ENCODE measurements at places on chromosomes 6 and 20.

- DNase-seq, result no peak
Measured at GRCh38 chr6:24536466-24536865, 41.7 kb downstream of the ALDH5A1 start.

DNA sequence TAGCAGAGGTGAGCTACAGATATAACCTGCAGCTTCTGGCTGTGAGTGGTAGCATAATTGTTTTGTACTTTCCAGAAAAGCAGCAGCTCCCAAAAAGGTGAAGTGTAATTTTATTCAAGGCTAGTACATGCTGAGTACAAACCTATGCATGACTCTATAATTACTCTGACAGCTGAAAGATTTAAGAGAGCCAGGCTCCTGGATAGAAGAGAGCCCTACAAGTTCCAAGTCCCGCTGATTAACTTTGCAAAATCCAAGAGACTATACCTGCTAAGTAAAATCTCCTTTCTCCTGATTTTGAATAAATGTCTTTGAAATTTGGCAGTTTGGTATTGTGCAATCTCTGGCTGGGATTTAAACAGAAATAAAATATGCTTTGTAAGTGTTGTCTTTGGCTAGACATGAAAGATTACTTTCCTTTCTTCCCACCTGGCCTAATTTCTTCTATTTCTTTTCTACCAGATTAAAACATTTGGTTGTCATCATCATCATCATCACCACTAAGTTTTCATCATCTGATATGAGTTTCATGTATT, 79.5 kb downstream of the CTNNBL1 start:
- no peak for DNase-seq

GRCh38 chr20:19991308-19991707, 25.9 kb upstream of the NAA20 start:
- no peak for DNase-seq

GRCh38 chr6:21891080-21891479, 297.5 kb downstream of the SOX4 start:
- DNase-seq, result no peak

DNA sequence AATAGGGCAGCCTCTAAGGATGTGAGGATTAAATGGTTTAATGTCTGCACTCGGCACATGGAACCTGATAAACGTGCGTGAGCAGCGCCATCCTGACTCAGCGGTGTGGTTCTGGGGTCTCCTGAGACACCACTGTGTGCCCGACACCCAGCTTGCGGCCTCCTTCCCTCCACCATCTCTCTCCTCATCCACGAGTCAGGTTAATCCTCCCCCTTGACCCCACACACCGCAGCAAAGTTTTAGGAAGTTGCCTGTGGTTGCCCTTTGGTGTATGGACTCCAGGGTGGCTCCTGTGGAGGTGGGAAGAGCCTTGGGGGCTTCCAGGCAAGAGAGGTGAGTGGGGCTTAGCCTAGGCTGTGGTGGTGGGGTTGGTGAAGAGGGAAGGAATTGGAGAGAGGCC, 68.2 kb downstream of the PHACTR3 start:
- no peak for DNase-seq

GRCh38 chr6:132648356-132648755, 10.6 kb downstream of the TAAR1 start:
- DNase-seq, result no peak

DNA sequence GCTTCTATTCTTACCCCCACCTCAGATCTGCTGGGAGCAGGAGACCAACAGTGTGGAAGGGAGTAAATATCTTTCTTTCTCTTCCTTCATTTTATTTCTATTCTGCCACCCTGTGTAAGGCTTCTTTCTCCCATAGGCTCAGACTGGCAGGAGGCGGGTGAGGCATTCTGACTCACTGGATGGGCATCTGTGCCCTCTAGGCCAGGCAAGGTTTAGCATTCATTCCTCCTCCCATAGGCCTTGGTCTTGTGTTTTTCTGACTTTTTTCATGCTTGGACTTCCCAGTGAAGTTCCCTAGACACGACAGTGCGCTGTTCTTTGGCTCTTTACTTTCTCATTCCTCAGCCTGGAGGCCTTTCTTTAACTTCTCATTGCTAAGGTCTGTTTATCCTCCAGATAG, 235.2 kb downstream of the SYNE1 start:
- no peak for DNase-seq

GRCh38 chr20:57215826-57216471, 50.5 kb downstream of the BMP7 start:
- DNase-seq, result no peak

- no peak for DNase-seq
Measured at GRCh38 chr6:149499066-149499465, 14.3 kb upstream of the ZC3H12D start.

- DNase-seq, result no peak
Measured at GRCh38 chr20:49166534-49167449, 21.3 kb downstream of the STAU1 start.

DNA sequence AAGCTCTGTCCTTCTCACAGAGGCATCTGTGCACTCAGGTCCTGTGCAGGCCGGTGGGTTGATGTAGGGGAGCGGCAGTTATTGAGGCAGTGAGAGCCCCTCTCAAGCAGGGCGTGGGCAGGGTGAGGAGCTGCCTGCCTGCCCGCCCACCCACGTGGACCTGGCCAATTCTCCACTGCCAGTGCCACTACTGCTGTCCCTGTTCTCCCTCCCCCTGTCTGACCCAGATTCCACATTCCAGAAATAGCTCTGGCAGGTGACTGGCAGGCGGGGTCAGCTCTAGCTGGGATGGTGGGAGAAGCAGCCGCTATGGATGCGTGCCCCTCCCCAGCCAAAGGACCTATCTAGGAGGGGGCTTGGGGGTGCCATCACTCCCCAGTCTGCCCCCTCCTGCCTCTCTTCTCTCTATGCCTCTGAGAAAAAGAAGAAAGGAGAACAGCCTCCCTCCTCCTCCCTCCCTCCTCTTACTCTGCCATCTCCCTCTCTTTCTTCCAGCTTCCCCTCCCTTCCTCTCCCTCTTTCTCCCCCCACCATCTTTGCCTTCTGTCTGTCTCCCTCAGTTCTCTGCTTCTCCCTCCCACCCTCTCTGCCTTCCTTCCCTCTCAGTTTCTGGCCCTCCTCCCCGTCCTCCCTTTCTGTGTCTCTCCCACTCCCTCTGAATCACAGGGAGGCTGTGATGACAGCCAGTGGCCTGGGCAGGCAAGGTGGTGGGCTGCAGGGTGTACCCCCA, 86.5 kb upstream of the MYL9 start:
- no peak for DNase-seq

GRCh38 chr6:105608711-105609374, 206.0 kb upstream of the PREP start:
- DNase-seq, result no peak

- no peak for DNase-seq
Measured at GRCh38 chr20:440636-441035, 21.7 kb downstream of the TBC1D20 start.

- DNase-seq, result no peak
Measured at GRCh38 chr6:157401734-157402338, 20.8 kb downstream of the ZDHHC14 start.

DNA sequence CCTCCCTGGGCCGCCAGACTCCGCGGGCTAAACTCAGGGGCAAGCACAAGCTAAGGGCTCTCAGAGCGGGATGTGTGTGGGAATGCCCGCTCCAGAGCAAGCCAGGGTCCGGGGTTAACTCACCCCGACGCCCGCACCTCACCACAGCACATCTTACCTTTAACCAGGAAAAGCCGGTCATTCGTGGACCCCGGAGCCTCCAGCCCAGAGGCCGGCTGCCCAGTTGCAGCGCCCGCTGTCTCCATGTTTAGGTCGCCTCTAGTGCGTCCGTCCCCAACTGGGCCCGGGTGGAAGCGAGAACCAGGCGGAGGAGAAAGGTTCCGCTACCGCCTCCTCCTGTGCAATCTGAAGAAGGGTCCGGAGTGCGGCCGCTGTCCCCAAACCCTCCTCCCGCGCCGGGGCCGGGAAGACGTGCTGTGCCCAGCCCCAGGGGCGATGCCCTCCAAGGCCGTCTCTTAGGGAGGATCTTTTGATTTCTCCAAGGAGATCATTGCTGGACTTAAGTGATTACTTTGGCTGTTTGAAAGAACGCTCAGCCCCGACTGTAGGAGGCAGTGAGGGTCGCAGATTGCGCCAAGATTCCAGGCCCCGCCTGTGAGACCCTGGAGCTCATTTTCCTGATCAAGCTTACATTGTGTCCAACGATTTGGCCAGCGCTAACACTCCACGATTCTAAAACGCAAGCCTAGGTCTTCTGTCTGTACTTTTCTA, at the start of gene TMEM242:
TMEM242 (minus strand) TSS at position 265 of the 711 bp plus-strand sequence; CDS start at position 245, 20 bp downstream.
- DNase-seq, result peak; percentile 79

GRCh38 chr6:106048336-106048735, 37.8 kb upstream of the PRDM1 start:
- no peak for DNase-seq

DNA sequence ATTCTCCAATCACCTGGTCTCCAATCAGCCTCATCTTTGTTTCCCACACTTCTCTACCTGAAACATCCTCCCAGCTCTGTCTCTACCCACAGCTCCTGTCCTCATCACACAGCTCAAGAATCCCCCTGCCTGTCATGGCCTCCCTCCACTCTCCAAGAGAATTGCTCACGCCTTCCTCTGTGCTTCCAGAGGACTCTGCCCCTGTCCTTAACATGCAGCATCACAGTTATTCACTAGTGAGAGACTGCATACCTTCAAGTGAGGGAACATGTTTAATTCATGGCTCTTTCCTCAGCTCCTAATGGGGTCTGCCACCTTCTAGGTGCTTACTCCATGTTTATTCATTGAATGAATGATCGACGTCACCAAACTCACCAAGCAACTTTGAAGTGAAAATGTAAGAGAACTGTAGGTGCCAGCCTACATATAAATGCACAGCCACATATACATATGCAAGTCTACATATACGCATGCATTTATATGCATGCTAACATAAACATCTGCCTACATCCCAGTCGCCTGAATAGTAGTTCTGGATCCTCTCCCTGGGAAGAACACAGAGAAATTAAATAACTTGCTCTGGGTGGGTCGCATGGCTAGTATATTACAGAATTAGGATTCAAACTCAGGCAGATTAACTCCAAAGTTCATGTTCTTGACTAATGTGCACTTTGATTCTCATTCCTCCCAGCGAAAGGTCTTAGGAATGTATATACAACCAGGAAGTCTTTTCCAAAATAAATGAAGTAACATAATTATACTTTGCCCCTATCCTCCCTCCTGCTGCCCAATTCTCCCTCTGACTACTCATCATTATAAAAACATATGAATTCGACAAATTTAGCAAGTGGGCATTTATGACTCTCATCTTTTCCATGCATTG, 295.6 kb downstream of the MAFB start:
- no peak for DNase-seq

DNA sequence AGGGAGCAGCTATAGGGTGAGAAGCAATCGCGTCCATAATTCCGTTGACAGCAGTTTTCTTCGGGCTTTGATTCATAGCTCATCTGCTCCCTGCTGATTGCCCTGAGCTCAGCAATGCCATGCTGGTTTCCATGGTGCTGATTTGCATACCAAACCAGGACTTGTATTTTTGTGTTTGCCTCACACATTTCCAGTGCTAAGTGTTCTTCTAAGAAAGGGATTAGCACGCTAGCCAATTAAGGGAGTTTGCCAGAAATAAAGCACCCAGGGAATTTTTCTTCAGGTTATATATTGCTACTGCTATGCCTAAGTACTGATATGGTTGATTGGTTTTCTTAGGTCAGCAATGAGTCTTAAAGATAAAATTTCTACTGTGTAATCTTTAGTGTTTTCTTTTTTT, 177.6 kb downstream of the PLCB1 start:
- DNase-seq, result no peak

DNA sequence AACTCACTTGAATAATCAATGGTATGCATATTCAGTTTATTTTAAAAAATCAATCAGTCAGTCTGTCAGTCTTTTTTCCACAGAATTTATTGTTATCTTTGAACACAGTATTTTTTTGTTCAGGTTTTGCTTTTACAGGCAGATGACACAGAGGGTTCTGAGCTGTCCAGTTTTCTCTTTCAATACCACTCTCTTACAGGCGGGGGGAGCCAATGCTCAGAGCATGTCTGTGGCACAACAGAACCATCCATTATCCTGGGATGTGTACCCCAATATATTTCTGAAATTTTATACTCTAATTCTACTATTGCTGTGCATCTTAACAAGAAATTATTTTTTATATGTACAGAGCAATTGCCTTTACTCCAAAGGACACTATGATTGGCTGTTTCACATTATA, 21.2 kb downstream of the ROS1 start:
- no peak for DNase-seq

DNA sequence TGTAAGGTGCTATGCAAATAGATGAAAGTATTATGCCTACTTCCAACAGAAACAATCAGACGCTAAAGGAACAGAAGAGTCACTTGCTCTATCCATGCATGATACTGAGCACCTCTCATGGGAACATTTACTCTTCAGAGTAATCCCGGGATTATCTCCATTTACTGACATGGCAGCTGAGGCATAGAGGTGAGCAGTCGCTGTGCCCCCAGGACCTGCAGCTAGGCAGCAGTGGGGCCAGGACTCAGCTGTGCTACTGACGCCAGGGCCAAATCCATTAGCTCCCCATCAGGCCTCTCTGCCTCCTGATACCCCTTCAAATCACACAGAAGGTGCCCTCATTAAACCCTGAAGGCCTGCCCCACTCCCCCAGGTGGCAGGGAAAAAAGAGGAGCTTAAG, 51.9 kb downstream of the TRAM2 start:
- DNase-seq, result no peak

DNA sequence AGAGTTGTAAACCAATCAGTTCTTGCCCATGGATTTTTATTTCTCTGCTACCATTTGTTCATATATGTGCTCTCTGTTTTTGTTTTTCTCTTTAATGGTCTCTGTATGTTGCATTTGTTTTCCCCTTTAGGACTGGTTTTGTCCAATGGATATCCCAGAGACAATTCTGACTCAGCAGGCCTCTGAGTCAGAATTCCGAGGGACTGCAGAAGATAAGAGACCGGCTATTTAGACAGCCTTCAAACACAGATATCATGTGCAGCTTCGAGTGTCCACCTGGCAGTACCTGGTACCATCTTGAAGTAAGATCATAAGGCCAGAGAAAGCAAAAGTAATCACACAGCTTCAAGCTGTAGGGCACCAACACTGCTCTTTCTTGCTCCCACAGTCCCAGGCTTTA, 125.5 kb downstream of the ELOVL4 start:
- DNase-seq, result no peak

DNA sequence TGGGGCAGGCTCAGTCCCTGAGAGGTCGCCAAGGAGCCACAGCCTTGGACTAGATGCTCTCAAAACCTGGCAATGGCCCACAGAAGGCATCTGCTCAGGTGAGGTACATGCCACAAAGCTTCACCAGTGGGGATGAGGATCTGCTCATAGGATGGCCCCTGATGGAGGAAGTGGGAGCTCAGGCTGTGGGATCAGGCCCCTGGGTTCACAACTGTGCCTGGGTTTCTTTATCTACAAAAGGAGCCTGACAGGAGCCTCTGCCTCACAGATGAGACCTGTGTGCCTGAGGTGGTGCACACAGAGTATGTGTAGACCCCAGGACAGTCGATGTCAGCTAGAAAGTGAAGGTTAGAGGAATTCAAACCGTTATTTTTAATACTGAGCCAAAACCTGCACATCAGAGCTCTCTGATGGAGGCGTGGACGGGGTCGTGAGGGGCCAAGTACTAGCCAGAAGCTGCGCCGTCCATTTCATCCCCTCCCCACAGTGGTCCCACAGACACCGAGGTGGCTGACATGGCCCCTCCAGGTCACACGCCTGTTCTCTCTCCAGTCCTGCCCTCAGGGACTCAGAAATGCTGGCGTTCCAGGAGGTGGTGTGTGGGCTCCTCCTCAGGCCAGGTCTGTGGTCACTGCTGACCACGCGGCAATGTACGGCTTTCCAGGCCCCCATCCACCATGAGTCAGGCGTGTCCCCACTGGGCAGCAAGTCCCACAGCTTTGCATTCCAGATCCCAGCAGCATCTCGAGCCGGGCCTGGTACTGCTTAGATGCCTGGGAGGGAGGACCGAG, 33.3 kb downstream of the NTSR1 start:
- no peak for DNase-seq
